ENCODE measurements at places on chromosomes 7 and 10. TPM values are rescaled to one million over a fixed set of nuclear protein-coding genes. Genes with fewer than 3 reads are reported as not detected.

GRCh38 chr10:8144496-8144895 lies 90.0 kb downstream of the GATA3 start:
- no peak overlapping the region for H3K27ac ChIP-seq
- H3K27me3 ChIP-seq: no peaks in the 10 kb centered on the region
- DNase-seq: no peak
- H3K4me3 ChIP-seq: no peak overlapping the region

DNA sequence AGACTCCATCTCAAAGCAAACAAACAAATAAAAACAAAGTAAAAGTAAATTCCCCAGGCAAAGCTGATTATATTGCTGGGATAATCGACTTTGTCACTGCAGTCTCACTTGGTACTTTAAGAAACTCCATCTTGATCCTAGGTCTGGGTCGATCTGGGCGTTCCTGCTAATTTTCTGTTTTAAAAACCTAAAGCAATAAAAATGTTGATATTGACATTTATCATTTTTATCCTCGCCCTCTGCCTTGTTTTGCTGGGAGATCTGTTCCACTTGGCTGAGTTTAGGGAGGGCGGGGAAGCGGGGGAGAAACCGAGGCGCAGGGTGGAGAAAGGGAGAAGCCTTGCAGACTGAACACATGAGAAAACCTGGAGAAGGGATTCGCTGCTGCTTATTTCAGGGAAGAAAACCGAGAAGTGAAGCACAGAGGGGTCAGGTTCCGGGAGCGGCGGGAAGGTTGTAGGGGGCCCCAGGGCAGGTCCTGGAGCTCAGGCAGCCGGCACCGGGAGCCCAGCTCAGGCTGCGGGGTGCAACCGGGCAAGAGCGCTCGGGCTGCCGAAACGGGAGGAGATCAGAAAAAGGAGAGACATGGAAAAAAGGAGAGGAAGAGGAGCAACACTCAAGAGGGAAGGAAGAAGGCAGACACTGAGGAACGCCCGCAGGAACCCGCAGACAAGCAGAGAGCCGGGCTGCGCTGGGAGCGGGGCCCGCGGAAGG lies 27.3 kb upstream of the KMT2C start:
- H3K4me1 ChIP-seq: peaks cover 12% of the 10 kb centered on the region
- H3K4me3 ChIP-seq: peak overlapping the region; percentile 84
- peak overlapping the region; percentile 98 for H3K27ac ChIP-seq
- H3K27me3 ChIP-seq: no peaks in the 10 kb centered on the region

DNA sequence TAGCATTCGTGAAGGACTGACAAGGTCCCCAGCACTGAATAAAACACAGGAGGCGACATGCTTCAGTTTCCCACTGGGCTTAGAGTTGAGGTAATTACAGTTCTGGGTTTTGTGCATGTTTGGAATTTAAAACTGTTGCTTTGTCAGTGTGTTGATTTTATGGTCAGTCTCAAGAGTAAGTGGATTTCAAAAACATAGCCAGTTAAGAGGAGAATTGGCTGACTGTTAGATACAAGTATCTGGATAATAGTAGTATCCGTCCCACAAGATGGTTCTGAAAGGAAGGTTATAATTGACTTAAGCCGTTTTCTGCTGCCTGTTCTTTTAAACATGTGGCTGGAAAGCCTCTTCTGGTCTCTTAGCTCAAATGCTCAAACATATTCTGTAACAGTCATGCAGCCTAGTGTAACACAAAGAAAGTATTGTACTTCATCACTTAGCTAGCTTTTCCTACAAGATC lies 170.9 kb downstream of the POLR1F start:
- H3K4me3 ChIP-seq: no peak overlapping the region
- H3K4me1 ChIP-seq: no peaks in the 10 kb centered on the region
- no peaks in the 10 kb centered on the region for H3K27me3 ChIP-seq
- DNase-seq: peak; percentile 70
- no peaks in the 10 kb centered on the region for H3K36me3 ChIP-seq
- H3K27ac ChIP-seq: no peak overlapping the region

GRCh38 chr7:106626376-106627164 lies 34.4 kb downstream of the CCDC71L start:
- DNase-seq: no peak
- H3K4me3 ChIP-seq: no peak overlapping the region
- H3K36me3 ChIP-seq: no peaks in the 10 kb centered on the region
- H3K4me1 ChIP-seq: no peaks in the 10 kb centered on the region

DNA sequence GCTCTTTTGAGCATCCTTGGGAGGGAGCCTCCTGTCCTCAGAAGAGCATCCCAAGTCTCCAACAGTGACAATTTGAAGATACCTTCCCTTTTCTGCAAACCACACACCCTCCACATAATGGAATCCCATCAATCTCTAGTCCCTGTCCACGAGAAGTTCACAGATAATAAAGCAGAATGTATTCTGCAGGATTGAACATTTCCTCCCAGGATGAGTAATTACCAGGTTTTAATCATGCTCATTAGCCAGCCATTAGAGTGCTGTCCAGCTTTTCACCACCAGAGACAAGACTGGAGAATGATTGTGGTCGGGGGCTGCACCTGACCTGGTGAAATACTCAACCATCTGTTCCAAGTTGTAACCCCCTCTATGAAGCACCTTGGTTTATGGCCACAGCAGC lies 958.6 kb downstream of the KCNMA1 start:
- peaks cover 10% of the 10 kb centered on the region for H3K4me1 ChIP-seq
- no peak overlapping the region for H3K4me3 ChIP-seq
- DNase-seq: no peak
- no peak overlapping the region for H3K27ac ChIP-seq
- H3K27me3 ChIP-seq: no peaks in the 10 kb centered on the region

- H3K4me3 ChIP-seq: no peak overlapping the region
- H3K36me3 ChIP-seq: no peaks in the 10 kb centered on the region
- H3K27me3 ChIP-seq: no peaks in the 10 kb centered on the region
- DNase-seq: no peak
- no peak overlapping the region for H3K27ac ChIP-seq
Measured at GRCh38 chr7:33516568-33516967, 387.2 kb downstream of the BBS9 start.

GRCh38 chr7:81213394-81213793 lies 294.5 kb upstream of the SEMA3C start:
- no peak overlapping the region for H3K4me3 ChIP-seq
- no peaks in the 10 kb centered on the region for H3K27me3 ChIP-seq
- no peak overlapping the region for H3K27ac ChIP-seq
- no peaks in the 10 kb centered on the region for H3K36me3 ChIP-seq
- H3K4me1 ChIP-seq: no peaks in the 10 kb centered on the region

DNA sequence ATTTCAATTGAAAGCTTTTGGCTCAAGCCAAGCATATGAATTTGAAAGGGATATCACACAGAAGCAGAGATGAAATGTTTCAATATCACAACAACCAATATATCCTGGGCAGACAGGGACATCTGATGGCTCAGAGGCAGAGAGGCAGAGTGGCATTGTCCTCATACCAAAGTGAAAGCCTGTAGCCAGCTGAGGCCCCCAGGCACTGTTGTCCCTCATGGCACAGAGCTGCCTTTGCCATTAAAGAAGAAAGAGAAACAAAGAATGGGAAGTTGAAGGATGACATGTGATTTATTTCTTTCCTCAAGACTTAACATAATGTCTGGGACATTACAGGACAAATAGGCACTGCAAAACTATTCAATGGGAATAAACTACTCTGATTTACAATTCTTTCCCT lies 504.3 kb upstream of the PCDH15 start:
- DNase-seq: no peak
- H3K4me3 ChIP-seq: no peak overlapping the region
- no peaks in the 10 kb centered on the region for H3K27me3 ChIP-seq
- no peaks in the 10 kb centered on the region for H3K4me1 ChIP-seq

DNA sequence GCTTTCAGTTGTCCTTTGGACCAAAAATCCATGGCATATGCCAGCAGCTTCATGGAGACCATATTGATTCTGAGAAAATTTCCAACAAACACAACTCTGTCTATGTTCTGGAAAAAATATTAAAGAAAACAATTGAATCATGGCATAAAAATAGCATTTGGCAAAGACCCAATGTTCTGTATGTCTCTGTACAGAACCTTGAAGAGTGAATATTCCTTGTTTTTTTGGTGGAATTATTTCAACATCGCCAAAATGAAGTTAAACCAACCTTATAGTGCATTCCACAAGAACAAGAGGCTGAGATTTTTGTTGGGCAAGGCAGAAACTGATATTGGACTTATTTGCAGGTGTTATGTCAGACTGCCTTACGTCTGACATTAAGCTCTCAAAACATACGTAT lies 53.3 kb upstream of the SLC16A12 start:
- H3K36me3 ChIP-seq: peaks cover 7% of the 10 kb centered on the region
- no peaks in the 10 kb centered on the region for H3K27me3 ChIP-seq
- H3K27ac ChIP-seq: no peak overlapping the region
- DNase-seq: peak; percentile 26

- no peaks in the 10 kb centered on the region for H3K27me3 ChIP-seq
- H3K27ac ChIP-seq: no peak overlapping the region
- H3K4me3 ChIP-seq: no peak overlapping the region
- peaks cover 65% of the 10 kb centered on the region for H3K36me3 ChIP-seq
- DNase-seq: no peak
- no peaks in the 10 kb centered on the region for H3K4me1 ChIP-seq
Measured at GRCh38 chr7:143300959-143301935, 13.1 kb downstream of the CASP2 start.

DNA sequence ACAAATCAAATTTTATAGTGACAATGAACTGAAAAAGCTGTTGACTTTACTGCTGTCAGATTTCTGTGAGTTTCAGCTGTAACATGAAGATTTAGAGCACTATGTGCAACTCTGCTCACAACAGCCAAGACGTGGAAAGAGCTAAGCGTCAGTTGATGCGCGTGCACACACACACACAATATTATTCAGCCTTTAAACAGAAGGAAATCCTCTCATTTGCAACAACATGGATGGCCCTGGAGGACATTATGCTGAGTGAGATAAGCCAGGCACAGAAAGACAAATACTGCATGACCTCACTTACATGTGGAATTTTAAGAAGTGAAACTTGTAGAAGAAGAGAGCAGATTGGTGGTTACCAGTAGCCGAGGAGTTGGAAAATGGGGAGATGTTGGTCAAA lies 82.8 kb upstream of the FRMD4A start:
- H3K4me1 ChIP-seq: peaks cover 3% of the 10 kb centered on the region
- no peak overlapping the region for H3K4me3 ChIP-seq
- DNase-seq: no peak
- H3K36me3 ChIP-seq: no peaks in the 10 kb centered on the region
- no peak overlapping the region for H3K27ac ChIP-seq

DNA sequence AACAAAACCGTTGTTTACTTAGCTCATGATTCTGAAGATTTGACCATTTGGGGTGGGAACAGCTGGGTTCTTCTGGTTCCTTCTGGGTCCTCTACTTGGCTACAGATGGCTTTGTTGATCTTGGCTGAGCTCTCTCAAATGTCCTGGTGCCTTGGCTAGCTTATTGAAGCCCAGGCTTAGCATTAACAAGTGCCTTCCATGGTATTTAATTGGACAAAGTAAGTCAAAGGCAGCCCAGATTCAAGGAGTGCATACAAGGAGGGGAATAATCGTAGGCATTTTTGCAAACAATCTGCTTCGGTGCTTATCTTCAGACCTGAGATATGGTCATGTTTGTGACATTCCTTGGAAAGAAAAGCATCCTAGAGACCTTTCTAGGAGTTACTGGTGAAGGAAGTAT lies 81.4 kb downstream of the ADCYAP1R1 start:
- H3K36me3 ChIP-seq: no peaks in the 10 kb centered on the region
- DNase-seq: no peak
- peaks cover 2% of the 10 kb centered on the region for H3K4me1 ChIP-seq
- H3K27ac ChIP-seq: no peak overlapping the region
- H3K4me3 ChIP-seq: no peak overlapping the region
- peaks cover 2% of the 10 kb centered on the region for H3K27me3 ChIP-seq

- H3K27me3 ChIP-seq: no peaks in the 10 kb centered on the region
- peaks cover 52% of the 10 kb centered on the region for H3K36me3 ChIP-seq
- peaks cover 7% of the 10 kb centered on the region for H3K4me1 ChIP-seq
- no peak overlapping the region for H3K4me3 ChIP-seq
- no peak for DNase-seq
- H3K27ac ChIP-seq: no peak overlapping the region
Measured at GRCh38 chr7:209416-209815, 17.0 kb downstream of the FAM20C start.

DNA sequence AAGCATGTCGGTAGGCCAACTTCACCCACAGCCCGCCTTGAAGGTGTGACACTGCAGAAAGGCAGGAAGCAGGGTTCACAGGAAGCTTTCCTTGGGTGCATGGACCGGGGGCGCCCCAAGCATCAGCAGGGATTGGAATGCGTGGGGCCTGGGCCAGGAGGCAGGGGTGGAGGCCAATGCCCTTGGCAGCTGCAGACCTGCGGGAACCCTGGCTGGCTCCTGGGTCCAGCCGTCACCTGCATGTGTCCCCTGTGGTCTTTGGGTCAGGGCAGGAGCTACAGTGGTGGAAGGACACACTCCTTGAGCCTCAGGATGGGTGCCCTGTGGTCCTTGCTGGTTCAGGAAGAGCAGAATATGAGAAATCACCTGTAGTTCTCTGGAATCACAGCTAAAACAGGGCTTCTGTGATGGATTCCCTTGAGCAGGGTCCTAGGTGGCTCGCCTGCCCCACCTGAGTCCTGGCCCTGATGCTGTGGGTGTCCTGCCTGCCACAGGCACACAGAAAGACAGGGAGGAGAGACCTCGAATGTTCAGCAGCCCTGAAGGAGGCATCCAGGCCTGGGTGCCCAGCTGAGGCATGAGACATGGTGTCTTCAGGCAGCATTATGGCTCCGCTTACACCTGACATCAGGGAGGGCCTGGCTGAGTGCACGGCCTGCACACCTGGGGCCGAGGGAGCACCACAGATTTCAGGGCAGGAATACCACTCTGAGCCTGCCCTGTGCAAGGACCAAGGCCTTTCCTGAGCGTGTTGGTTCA lies 15.1 kb downstream of the ANTXRL start:
- no peak for DNase-seq
- peaks cover 13% of the 10 kb centered on the region for H3K4me1 ChIP-seq
- H3K27me3 ChIP-seq: no peaks in the 10 kb centered on the region
- H3K36me3 ChIP-seq: no peaks in the 10 kb centered on the region

- H3K36me3 ChIP-seq: no peaks in the 10 kb centered on the region
- peaks cover 9% of the 10 kb centered on the region for H3K4me1 ChIP-seq
- no peak overlapping the region for H3K4me3 ChIP-seq
- H3K27ac ChIP-seq: no peak overlapping the region
- peaks cover 29% of the 10 kb centered on the region for H3K27me3 ChIP-seq
Measured at GRCh38 chr7:155345490-155345889, 47.8 kb downstream of the INSIG1 start.

- H3K4me3 ChIP-seq: no peak overlapping the region
- no peaks in the 10 kb centered on the region for H3K36me3 ChIP-seq
- peaks cover 31% of the 10 kb centered on the region for H3K4me1 ChIP-seq
- DNase-seq: no peak
Measured at GRCh38 chr10:71644307-71645180, 75.0 kb downstream of the C10orf105 start.

Gene ASB10
- total RNA-seq: 3.1 TPM

Gene NEUROD6
- 0.04 TPM for total RNA-seq

Gene PLEKHS1
- total RNA-seq: 0.04 TPM

Gene HABP2
- 0.04 TPM for total RNA-seq

Gene CYP2W1
- total RNA-seq: 0.62 TPM

Gene CALHM1
- total RNA-seq: not detected

Data from muscle of leg (tissue), 16 donors.